G401 (cell line): ENCODE measurements at places on chromosomes 6 and 20.

DNA sequence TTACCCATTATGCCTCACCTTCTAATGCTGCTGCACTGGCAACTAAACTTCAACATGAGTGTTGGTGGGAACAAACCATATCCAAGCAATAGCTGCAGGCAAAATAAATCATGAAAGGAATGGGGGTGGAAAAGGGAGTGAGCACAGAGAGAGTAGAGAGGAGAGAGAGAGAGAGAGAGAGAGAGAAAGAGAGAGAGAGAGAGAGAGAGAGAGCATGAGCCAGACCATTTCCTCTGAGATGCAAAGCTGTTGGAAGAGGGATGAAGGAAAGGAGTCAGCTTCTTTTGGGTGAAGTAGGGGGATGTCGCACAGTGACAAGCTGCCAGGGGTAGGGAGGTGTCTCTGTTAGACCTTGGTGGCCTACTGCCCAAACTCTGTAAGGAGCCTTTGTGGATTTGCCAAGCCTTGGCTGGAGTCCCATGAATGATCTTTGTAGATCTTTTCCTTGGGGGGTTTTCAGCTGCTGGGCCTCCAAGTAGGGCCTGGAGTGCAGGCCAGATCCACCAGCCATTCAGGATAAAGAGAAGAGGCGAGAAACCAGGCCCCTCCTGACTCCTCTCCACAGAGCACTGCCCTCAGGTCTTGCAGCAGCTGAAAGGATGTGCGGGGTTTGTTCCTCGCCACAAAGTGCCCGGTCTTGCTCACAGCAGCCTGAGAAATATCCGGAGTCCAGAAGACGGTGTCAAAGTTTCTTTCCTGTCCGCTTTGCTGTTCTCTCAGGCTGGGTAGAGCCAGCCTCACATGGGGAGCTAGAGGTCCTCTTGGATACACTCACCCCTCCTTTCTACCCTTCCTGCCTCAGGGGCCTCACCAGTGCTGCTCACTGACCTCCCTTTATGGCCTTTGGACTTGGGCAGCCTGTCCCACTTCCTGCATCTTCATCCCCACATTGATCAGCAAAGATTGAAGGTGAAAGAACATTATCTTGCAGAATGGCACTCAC lies 17.8 kb downstream of the BTBD3 start:
- DNase-seq = no peak

- no peak for DNase-seq
These were observed 12.4 kb downstream of the KIAA1755 start for GRCh38 chr20:38248133-38248532.

GRCh38 chr6:170420283-170420682 lies 113.7 kb downstream of the FAM120B start:
- no peak for DNase-seq

- no peak for DNase-seq
These were observed 5.2 kb downstream of the TFAP2C start for GRCh38 chr20:56634307-56634706.
